Dermis blood vessel endothelial cell (primary cell): ENCODE measurements at places on chromosomes 12 and 14. TPM values are rescaled to one million over a fixed set of nuclear protein-coding genes. Genes with fewer than 3 reads are reported as not detected.

DNA sequence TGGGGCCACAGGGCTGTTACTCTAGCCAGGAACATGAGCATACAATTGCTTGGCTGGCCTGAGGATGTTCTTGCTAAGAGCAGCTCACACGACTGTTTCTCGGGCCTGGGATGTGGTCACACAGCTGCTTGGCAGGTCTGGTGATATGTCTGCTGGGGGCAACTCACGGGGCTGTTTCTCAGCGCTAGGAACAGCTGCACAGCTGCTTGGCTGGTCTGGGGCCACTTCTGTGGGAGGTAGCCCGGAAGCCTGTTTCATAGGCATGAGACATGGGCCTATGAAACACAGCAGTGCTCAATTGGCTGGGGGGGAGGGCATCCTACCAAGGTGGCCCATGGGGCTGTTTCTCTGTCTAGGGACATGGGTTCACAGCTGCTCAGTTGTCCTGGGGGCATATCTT, 73.4 kb upstream of the DDHD1 start:
- no peak for DNase-seq

DNA sequence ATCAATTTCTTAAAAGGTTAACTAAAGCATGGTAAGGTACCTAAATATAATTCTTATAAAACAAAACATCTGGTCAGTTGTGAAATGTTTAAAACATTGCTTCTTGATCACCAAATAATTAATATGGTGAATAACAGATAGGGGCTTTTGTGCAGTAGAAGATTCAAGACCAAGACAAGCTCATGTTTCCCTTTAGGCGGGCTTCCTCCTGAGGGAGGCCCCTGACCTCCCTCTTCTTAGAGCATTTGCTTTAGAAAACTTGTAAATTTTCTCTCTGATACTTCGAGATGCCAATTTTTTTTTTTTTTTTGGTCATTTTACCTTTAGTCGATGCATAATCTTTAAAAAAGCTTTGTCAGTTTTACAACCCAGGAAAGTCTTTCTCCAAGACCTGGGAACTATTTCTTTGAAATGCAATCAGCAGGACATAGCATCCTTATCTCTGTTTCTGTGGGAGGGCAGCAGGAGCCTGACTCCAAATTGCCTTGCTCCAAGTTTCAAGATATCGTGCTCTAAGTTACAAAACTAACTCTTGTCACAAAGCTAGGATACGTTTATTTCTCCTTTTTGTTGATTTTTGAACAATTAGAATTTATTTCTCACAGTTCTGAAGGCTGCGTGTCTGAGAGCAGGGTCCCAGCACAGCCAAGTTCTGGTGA, 66.6 kb upstream of the BICD1 start:
- no peak for DNase-seq

- no peak for DNase-seq
These were observed 37.1 kb downstream of the RIMKLB start for GRCh38 chr12:8734873-8735381.

GRCh38 chr14:34181338-34181737, 230.5 kb upstream of the EGLN3 start:
- no peak for DNase-seq

- DNase-seq, result no peak
These were observed 208.4 kb downstream of the ADGRD1 start for GRCh38 chr12:131162113-131162512.

GRCh38 chr12:57456145-57456700, 1.1 kb downstream of the INHBE start:
- DNase-seq, result peak; percentile 72

DNA sequence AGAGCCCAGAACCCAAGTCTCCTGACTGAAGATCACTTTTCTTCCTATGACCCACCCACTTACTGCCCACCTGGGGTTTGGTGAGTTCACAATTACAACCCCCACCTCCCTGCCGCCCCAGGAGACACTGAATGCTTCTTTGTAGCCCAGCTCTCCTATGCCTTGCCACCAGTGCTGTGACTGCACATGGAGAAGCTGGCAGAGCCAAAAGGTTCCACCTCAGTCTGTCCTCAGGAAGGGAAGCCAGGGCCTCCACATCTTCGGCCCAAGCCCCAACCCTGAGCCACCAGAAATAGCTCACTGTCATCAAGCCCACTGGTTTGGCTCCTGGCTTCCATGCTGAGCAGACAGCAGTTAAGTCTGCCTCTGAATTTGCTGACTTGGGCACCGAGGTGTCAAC, 25.6 kb downstream of the OTUB2 start:
- no peak for DNase-seq

DNA sequence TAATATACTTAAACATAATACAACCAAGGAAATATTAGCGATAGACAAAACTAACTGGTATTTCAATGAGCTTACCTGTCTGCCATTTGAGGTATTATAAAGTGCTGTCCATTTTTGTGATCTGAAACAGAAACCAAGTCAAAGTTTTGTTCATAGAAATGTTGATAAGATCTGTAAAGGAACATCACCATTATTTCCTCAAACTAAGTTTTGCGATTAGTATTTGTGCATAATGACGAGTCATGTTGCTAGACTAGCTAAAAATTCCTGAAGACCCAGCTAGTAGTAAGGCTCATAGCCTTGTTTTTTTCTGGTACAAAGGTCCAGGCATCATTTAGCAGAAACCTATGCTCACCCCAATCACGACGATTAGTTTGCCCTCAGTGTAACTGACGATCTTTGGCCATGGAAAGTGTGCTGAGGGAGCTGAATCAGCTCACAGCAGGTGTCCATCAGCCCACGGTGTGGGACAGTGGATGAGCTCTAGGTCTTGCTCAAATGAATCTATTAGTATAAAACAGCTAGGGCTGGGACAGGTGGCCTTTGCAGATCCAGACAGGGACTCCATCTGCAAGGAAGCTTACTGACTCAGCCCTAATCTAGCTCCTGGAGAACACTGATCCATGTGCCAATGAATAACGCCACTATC, 28.7 kb downstream of the GIT2 start:
- no peak for DNase-seq

DNA sequence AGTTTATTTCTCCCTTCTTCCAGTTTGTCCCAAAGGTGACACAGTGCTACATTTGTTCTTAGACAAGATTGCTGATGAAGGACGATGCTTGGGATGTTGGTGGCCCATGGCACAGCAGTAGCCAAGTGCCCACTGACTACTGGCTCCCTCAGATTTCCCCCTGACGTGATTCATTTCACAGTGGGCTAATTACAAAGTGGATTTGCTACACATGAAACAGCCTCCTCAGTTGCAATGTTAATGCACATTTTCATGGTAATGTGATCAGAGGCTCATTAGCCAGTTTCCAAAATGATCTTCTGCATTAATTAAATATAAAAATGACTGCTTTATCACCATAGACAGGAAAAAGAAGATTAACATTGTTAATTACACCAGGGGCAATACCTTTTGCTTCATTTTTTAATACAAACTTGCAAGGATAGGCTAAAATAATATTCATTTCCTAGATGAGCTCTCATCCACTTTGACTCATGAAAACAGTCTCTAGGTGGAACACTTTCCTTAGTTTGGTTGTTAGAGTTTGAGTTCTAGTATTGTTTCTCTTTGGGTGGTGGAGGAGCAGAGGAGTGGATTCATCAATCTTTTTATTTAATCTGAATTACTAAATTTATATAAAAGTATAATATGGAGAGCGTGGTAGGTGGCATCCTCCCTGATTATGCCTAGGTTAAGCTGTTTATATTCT, 250.9 kb downstream of the PDZRN4 start:
- peak; percentile 22 for DNase-seq

Gene RERGL
- total RNA-seq, result 0.34 TPM in 1 of 2 replicates, not detected in the other

DNA sequence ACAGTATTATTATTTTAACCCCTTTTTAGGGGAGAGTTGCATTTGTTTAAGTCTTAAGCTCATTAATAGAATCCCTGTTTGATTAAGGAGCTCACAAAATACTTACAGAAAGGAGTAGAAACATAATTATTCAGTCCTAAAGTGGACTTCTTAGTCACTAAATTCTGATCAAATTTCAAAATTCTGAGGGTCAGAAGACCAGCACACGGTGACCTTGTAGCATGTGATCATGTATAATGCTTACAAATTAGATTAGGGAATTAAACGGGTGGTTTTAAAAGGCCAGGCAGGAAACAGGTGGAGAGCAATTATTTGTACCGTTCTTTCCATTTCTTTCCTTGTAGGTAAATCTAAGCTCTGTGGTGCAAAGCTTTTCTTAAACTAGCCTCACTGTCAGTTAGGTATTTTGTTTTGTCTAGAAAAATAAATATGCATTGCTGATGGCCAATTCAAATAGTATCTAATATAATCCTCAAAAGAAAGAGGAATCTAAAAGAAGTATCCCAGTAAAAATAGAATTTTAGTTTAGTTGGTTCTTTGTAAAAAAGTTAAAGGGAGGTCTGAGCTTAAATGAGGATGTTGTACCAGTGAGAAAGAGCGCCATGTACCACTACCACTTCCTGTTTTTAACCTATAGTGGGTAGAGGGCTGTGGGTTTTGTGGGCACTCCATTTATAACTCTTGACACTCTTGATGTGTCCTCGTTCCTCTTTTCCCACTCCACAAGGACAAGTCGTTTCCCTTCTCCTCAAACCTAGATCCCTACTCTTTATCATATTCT, 51.1 kb downstream of the SLC38A1 start:
- no peak for DNase-seq

GRCh38 chr14:75522224-75522982, at the start of gene BATF:
Gene BATF, plus strand, starts transcription at chr14:75522469. Its CDS starts 214 bp downstream, at chr14:75522683.
- no peak for DNase-seq

Gene ZFYVE21
- 108 and 138 TPM in 2 replicates for total RNA-seq

Gene FKBP3
- total RNA-seq, result 32.3 and 36.2 TPM in 2 replicates

Gene VASH1
- total RNA-seq, result 97.0 and 97.9 TPM in 2 replicates

DNA sequence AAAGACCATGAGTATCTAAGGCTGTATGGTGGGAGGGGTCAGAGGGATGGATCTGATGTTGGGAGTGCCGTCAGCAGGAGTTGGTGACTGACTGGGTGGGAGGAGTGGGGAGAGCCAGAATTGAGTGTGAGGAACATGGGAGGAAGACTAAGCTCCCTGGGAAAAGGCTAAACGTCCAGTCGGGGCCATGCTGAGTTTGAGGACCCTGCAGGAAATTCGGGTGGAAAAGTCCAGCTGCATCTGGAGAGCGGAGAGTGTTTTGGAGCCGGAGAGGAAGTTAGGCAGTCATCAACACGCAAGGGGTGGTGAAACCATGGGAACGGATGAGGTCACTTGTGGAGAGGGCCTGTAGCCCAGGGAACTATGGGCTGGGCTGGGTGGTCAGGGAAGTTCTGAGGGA, 60.9 kb downstream of the ELK3 start:
- DNase-seq, result peak; percentile 100

Gene CLEC14A
- total RNA-seq, result 303 and 344 TPM in 2 replicates

DNA sequence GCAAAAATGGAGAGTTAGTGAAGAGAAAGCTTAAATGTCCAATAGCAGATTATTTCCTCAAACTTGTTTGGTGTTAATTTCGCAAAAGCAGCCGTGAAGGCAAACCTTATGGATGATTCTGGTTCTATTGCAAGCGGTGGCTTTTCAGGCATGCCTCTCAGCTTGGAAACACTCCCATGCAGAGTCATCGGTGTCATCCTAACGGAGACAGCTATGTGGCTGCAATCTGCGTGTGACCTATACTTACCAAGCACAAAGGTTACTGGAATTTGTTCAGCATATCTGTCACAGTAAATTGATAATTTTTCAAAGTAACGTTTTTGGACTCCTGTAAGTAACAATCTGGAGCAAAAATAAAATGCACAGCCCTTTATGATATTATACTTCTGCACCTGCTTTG, 5.0 kb downstream of the BEST3 start:
- no peak for DNase-seq

DNA sequence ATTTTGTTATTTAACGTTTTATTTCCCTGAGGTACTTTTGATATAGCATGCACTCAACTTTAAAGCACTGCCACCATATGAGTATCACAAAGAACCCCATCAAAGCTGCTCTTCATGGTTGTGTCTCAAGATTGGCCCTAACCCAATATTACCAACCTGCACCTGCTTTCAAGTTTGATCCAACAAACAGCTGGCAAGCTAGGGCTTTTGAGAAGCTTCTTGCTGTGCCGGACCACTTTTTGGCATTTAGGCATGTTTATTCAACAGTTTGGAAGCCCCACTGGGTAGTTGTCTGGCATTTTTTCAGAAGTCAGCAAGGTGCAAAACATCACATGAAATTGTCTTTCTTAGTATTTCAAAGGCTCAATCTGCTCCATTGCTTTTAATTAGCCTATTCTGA, 137.2 kb upstream of the PLEKHA5 start:
- no peak for DNase-seq

DNA sequence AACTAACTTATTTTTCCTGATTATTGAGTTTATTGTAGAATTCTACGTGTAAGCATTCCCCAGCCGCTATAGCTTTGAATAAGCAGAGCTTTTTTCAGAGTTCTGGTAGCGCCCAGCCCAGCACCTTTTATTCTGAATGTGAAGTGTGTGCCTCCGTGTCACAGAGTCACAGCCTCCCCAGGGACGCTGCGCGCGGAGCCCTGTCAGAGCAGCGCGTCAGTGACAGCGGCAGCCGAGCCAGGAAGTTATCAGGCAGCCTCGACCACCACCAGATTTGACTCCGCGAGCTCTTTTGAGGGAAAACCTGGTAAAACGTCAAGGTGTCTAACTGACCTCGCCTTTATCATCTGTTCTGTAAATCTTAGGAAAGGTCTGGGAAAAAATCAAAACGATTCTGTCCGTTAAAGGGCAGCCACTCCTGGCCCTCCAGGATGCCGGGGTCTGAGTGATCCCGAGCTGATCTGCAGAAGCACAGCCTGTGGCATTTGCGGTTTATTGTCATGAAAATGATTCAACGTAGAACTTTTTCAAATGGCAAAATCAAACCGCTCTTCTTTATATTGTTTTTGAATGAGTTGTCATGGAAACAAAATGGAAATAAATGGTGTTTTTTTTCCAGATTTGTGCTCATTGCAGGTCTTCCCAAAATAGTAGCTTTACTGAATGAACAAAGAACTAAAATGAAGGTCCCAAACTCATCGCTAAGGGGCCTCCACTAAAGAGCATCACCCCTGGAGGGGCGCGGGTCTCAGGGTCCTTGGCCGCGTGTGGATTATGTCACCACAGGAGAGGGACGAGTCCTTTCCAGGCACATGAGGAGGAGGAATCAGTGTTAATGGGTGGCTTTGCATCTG, 43.1 kb upstream of the MMP17 start:
- no peak for DNase-seq

DNA sequence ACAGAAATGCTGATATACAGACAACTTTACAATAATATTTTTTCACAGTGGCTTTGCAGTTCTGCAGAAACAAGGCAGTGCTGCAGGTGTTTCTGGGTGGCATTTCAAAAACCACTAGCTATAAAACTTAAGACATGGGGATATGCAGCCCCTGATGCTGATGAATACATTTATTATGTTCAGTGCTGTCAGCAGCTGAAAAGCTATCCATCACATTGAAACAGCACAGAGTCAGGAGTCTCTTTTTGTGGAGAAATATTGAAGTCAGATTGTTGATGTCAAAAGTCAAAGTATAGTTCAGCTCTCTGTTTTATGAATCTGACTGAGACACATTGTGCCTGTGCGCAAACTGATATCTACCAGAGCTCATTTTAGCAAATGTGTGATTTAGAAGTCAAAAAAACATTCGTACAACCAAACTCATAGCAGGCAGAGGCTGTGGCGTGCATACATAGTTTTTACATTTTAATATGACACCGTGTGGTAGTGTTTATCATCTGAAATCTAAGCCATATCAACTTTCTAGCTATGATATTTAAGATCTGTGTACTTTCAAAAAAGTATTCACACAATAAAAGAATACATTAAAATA, 467.6 kb downstream of the PRKD1 start:
- DNase-seq, result no peak

- DNase-seq, result no peak
These were observed 60.5 kb downstream of the BTG1 start for GRCh38 chr12:92085040-92085735.

- no peak for DNase-seq
These were observed 21.9 kb upstream of the ISM2 start for GRCh38 chr14:77520555-77520954.
